Foreskin melanocyte (primary cell): ENCODE measurements at places on chromosomes 5 and 9.

DNA sequence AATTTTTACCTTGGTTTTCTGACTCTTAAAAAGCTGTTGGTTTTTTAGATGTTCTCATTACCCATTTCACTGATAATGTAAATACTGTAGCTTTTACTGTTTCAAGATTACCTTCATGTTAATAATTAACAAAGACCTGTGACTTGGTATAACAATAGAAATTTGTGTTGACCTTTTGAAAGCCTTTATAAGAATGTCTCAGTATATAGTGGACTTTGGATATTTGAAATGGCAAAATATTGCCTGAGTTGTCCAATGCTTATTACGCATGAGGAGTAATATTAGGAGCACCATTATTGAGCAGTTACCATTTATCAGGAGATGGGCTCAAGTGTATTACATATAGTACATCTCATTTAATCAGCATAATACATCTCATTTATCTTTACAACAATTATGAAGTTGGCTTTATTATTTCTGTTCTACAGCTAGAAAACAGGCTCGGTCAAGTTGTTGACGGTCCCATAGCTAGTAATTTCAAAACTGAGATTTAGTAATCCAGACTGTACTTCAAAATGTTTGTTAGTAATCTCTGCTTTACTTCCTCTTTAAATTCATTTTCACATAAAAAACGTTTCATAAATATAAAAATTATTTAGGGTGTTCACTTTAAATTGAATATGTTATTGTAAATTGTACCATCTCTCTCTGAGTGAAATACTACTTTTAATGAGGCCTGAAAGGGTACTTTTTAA is 50.7 kb upstream of the FKTN start:
- no peak for DNase-seq

DNA sequence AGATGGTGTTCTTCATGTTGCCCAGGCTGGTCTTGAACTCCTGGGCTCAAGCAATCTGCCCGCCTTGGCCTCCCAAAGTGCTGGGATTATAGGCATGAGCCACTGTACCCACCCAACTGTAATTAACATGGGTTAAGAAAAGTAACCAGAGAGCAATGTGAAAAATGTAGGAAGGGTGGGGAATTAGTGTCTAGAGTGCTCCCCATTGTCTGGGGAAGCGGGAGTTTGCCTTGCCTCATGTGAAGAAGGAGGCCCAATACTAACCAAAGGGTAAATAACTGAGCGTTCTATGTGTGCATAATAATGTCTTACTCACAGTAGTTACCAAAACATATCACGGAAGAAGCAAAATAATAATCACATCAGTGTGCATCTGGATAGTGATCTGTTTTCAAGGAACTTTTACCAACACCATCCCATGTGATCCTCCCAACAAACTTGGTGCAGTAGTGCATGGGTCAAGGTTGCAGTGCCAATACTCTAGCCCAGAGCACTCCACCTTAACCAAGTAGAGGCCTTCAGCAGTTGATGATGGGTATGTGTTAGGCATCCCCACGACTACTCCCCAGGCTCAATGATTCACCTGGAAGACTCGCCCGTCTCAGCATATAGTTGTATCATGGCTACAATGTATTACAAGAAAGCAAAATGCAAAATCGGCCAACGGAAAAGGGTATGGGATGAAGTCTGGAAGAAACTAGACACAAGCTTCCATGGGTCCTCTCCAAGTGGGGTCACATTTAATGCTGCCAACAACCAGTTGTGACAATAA is 26.2 kb downstream of the GNAQ start:
- DNase-seq: no peak

- DNase-seq: no peak
These were observed 115.0 kb upstream of the CACNA1B start for GRCh38 chr9:137762414-137763061.

DNA sequence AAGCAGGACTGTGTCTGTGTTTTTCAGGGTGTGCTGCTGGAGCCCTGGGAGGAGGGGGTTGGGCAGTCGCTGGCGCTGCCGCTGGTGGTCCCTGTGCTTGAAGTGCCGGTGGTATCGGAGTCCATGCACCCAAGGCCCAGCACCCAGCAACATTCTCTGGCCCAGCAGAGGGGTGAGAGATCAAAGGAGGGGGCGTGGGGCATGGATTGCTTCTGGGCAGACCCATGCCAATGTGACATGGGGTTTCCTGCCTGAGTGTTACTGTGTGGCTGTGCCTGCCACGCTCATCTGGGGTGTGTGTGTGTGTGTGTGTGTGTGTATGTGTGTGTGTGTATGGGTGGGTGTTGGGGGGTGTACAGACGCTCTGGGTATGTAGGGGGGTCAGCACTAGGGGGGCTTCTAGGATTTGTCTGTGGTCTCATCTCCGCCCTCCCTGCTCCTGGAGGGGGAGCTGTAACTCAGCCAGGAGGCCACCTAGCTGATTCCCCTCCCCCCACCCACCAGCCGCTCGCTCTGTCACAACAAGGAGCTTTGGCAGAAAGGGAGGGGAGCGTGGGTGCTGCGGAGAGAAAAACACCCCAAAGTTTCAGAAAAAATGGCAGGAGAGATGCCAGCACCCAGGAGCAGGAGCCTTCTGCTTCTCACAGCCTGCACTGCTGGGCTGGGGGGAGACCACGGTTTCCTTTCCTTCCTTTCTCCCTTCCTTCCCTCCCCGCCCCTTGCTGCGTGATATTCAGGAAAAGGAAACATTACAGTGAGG is 35.9 kb upstream of the HSPA9 start:
- no peak for DNase-seq

DNA sequence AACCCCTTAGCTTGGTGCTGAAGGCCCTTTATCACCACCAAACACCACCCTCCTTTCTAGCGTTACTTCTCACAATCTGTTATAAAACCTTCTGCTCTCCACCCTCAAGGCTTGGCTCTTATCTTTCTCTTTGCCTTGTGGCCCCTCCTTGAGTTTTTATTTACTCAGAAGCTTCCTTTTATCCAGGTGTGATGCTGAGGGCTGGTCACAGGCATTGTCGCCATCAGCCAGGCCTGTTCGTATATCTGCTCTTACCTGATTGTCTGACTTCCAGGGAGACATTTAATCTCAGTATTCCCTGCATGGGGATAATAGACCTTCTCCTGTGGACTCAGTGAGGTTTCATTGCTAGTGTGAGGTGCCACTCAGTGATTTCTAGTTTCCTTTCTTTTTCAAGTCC is 34.2 kb downstream of the MEGF10 start:
- DNase-seq: no peak

DNA sequence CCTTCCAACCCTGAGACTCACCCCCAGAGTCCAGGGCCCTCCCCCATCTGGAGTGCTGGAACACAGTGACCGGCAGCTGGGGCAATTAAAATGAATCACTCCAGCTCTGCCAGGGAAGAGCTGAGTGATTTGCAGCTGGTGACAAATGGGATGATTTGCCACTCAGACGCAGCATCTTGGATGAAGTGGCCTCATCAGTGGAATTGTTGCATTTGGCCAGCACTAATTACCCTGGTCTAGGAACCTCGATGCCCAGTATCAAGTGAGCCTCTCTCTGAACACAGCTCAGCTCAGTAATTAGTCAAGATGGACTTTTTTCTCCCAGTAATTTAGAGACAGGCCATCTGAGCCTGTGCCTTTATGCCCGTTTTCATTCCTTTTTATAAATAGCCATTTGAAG is 259.5 kb downstream of the GRIA1 start:
- no peak for DNase-seq

- no peak for DNase-seq
These were observed 60.0 kb downstream of the DROSHA start for GRCh38 chr5:31471916-31472315.

GRCh38 chr5:57441557-57441956 is 41.1 kb downstream of the ACTBL2 start:
- no peak for DNase-seq

DNA sequence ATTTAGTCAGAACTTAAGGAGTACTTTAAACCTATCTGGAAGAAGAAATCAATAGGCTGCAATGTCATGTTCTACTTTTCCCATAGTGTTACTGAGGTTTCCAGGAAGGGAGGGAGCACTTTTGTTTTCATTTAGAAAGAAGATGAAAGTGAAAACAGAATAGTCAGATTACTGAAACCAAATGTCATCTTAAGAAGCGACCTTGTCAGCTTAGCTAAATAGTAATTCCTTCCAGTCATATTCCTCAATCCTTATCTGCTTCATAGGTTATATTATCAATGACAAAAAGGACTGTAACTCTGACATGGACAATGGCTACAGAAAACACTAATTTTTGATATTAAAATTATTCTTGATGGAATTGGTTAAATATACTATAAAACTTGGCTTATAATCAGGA is 27.7 kb downstream of the SAR1B start:
- DNase-seq: no peak

DNA sequence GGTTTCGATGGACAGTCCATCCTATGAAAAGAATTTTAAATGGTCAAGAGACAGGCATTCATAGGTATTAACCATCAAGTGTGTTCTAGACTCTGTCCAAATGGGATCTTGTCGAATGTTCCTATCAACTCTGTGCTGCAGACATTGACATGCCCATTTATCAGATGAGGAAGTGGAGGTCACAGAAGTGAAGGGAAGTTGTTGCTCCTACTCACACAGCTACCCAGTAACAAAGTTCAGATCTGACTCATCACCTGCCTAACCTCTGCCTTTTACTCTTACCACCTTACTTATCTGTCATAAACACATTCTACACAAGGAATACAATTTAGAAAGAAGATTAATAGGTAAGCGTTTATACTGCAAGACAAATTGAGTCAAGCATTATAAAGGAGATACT is 426.2 kb upstream of the BRINP1 start:
- DNase-seq: no peak

GRCh38 chr9:105418588-105419500 is 29.0 kb upstream of the FSD1L start:
- no peak for DNase-seq

DNA sequence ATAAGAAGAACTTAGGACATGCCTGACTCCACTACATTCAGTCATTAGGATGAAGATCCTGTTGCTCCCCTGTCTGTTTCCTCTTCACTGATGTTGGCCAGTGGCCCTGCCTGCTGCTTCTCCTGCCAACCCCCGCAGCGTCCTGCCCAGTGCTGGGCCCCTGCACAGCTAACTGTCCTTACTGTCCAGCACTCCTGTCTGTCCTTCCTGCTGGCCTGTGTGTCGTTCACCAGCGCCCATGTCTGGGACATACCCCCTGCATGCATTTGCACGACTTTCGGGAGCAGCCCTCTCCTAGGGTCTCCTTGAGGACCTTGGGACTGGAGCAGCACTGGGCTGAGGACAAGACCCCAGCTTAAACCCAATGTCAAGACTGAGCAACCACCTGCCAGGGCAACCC is 547.6 kb downstream of the BNC2 start:
- no peak for DNase-seq

GRCh38 chr9:115746496-115746895 is 407.1 kb upstream of the PAPPA start:
- DNase-seq: no peak

GRCh38 chr5:111930449-111930848 is 173.5 kb upstream of the NREP start:
- DNase-seq: no peak

GRCh38 chr5:170627271-170627670 is 123.5 kb downstream of the KCNIP1 start:
- no peak for DNase-seq

DNA sequence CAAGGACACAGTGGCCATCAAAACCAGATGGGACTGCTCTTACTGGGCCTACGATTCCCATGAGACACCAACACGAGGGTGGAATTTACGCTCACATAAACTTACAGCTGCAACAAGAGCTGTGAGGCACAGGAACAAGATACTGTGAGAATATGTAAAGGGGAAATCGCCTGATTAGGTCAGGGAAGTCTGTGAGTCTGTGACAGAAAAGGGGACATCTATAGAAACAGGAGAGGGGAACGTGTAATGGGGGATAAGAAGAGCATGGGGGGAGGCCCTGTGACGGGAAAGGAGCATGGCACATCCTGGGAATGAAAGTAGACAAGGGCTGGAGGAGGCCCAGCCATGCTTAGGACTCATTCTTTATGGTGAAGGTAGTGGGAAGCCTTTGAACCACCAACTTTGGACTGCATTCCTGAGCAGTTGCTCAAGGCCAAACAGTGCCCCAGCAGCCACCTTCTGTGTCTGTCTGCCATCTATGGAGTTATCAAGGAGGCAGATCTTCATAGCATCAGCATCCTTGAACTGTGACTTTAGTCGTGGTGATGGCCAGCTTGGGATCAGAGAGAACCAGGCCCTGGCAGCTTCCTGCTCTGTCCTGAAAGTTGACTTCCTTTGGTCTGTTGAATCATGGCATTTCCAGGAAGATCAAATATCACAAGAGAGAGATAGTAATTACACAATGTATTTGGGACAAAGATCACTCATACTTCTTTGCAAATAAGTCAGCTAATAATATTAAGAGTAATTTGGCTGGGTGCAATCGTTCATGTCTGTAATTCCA is 87.9 kb upstream of the FAM169A start:
- no peak for DNase-seq

DNA sequence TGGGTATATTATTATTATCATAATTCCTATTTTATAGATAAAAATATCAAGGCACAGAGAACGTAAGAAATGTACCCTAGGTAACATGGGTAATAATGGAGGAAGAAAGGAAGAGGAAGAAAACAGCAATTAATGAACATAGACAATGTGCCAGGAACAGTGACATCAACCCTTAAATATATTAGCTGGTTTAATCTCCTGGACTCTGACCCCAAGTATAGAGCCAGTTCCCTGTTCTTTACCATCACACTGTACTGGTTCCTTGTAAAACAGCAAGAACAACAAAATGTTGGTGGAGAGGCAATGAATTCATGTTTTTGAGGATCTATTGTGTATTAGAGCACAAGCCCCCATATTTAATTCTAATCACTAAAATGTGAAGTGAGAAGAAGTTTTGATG is 192.1 kb downstream of the SMC2 start:
- no peak for DNase-seq

DNA sequence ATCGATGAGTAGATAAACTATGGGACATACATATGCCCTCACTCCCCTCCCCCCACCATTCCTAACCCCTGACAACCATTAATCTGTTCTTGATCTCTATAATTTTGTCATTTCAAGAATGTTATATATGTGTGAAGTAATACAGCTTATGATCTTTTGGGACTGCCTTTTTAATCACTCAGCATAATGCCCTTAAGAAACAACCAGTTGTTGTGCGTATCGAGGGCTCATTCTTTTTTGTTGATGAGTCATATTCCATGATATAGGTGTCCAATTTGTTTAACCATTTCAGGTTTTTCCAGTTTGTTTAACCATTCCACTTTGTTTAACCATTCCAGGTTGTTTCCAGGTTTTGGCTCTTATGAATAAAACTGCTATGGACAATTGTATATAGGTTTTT is 75.6 kb downstream of the ARHGEF28 start:
- DNase-seq: no peak

DNA sequence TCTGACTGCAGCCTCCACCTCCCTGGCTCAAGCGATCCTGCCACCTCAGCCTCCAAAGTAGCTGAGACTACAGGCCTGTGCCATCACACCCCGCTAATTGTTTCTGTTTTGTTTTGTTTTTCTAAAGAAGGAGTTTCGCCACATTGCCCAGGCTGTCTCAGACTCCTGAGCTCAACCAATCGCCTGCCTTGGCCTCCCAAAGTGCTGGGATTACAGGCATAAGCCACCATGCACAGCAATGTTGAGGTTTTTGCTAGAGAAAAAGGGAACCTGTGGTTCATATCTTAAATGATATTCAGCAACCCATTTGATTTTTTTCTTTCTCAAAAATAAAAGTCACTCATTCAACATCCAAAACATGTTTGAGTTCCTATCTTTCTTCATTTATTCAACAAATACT is 20.4 kb upstream of the DELE1 start:
- DNase-seq: no peak

- no peak for DNase-seq
These were observed 123.3 kb downstream of the ZSWIM6 start for GRCh38 chr5:61455179-61456006.

- DNase-seq: no peak
These were observed 100.6 kb downstream of the ICE1 start for GRCh38 chr5:5523066-5523505.

- no peak for DNase-seq
These were observed 39.2 kb upstream of the ELOVL7 start for GRCh38 chr5:60883229-60883628.
